ENCODE measurements at places on chromosomes 12 and 14.
A peak's percentile ranks its signal among the peaks of the same experiment; 100 is the strongest.

DNA sequence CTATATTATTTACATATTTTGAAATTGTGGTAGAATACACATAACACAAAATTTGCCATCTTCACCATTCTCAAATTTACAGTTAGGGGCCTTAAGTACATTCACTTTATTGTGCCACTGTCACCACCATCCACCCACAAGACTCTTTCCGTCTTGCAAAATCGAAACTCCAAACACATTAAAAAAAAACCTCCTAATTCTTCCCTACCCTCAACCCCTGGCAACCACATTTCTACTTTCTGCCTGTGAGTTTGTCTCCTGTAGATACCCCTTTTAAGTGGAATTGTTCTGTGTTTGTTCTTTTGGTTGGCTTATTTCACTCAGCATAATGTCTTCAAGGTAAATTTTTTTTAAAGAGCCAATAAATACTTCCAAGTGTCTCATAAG, 31.6 kb upstream of the AMIGO2 start:
- 0 out of 2 replicates have a peak, but pooled peaks cover 4% of the 10 kb centered on the region for H3K36me3 ChIP-seq
- no peak overlapping the region for H3K27ac ChIP-seq
- no peak for DNase-seq
- H3K4me1 ChIP-seq: no peaks in the 10 kb centered on the region
- no peak overlapping the region for H3K4me3 ChIP-seq

DNA sequence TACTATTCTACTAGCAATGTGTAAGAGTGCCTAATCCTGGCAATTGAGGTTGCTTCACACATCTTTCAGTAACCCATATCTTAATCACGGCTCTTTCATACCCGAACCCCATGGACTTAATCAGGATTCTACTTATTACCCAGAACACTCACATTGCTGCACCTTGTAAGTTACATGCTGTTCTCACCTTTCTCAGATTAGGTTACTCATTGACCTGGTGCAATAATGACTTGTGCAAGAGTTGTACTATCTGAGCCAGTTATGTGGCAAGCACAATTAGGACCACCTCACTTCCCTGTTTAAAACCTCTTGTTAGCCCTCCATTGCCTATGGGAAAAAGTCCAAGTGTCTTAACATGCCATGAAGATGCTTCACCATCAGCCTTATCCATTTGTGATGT, 306.7 kb upstream of the E2F7 start:
- H3K4me3 ChIP-seq: no peak overlapping the region
- H3K27ac ChIP-seq: no peak overlapping the region
- H3K36me3 ChIP-seq: no peaks in the 10 kb centered on the region
- H3K4me1 ChIP-seq: no peaks in the 10 kb centered on the region
- H3K27me3 ChIP-seq: no peaks in the 10 kb centered on the region

DNA sequence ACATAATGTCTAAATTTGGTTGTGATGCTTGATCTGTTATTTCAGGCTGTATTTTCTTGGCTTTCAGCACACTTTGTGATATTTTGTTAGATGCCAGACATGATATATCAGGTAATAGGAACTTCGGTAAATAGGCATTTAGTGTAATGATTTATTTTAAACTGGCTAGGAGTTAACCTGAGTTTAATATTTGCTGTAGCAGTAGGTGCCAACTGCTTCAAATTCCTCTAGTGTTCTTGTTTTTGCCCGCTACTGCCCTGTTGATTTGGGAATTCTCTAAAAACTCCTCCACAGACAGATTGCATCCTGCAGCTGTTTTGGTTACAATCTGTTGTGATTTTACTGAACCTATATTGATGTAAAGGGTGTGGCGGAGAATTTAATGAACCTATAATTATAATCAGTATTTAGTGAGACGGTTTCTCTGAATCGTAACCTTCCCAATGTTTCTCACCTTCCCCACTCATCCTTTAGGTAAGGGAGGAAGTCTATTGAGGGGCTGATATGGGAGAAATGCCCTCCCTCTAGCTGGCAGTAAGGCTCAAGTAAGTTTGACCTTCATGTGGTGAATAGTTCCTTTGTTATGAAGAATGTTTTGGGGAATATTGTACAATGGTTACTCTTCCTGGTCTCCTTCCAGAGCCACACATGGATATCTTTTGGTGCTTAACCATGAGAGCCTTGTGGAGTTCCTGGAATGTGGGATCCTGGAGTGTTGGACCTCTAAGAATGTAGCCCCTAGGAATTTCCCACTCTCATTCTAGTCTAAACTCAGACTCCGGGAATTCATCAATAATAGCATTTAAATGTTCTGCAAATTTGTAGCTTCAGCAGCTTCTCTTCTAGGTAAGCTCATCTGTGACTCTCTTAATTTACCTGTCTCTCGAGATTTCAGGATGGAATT, 634.1 kb downstream of the FSCB start:
- no peaks in the 10 kb centered on the region for H3K36me3 ChIP-seq
- DNase-seq: no peak
- H3K27ac ChIP-seq: no peak overlapping the region
- no peaks in the 10 kb centered on the region for H3K27me3 ChIP-seq

DNA sequence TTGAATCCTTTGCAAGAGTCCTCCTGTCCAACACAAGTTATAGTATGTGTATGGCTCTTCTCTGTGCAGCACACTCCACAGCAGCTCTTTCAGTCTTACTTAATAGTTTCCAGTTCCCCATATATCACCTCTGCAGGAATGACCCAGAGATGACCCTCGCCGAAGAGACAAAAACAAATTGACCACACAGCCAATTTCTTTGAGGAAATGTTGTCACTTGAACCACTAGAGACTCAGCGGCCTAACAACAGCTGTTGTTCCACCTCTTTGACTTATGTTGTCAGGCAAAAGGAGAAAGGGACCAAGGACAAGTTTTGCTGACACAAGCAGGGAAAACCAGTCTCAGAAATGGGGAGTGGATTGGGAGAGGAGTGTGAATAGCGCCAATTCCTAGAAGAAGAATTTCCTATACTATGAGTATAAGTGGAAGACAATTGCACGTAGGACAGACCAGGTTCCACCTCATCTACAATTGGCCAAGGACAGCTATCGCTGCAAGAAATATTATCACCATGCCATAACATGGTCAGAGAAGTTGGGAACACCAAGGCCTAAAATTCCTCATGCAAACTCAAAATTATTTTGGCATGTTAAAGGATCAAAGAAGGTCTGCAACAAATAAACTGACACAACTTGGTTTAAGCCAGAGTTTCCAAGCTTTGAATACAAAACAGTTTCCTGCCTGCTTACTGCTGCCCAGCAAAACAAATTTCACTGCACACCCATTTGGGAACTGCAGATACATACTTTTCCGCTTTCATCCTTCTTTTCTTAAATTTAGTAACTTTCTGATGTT, 41.7 kb upstream of the ITPR2 start:
- H3K36me3 ChIP-seq: no peaks in the 10 kb centered on the region
- no peaks in the 10 kb centered on the region for H3K27me3 ChIP-seq
- no peak for DNase-seq

GRCh38 chr14:51950007-51950406, 39.3 kb upstream of the RTRAF start:
- H3K27me3 ChIP-seq: no peaks in the 10 kb centered on the region
- H3K4me1 ChIP-seq: no peaks in the 10 kb centered on the region
- DNase-seq: no peak

GRCh38 chr12:114306646-114307045, 99.3 kb downstream of the TBX5 start:
- H3K4me3 ChIP-seq: no peak overlapping the region
- no peak for DNase-seq
- H3K36me3 ChIP-seq: no peaks in the 10 kb centered on the region
- no peaks in the 10 kb centered on the region for H3K27me3 ChIP-seq
- H3K4me1 ChIP-seq: peaks cover 13% of the 10 kb centered on the region

DNA sequence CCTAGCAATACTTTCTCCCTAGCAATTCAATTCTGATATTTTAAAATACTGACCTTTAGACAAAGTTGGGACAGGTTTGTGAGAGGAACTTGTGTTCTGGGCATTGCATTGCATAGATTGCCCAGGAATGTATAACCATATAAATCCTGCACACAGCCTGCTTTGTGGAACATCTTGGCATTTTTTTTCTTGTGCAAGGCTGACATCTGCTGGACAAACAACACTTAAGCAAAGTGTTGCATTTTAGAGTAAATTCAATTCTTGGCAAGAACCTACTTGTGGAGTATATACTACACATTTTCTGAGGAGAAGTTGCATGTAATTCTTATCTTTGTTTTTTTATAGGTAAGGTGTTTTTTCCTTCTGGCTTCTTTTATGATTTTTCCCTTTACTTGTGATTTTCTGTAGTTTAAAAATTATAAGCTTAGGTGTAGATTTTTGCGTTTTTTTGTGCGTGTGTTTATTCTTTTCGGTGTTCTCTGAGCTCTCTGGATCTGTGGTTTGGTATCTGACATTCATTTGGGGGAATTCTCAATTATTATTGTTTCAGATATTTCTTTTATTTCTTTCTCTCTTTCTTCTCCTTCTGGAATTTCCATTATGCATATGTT, 26.4 kb downstream of the TESPA1 start:
- H3K4me1 ChIP-seq: no peaks in the 10 kb centered on the region

DNA sequence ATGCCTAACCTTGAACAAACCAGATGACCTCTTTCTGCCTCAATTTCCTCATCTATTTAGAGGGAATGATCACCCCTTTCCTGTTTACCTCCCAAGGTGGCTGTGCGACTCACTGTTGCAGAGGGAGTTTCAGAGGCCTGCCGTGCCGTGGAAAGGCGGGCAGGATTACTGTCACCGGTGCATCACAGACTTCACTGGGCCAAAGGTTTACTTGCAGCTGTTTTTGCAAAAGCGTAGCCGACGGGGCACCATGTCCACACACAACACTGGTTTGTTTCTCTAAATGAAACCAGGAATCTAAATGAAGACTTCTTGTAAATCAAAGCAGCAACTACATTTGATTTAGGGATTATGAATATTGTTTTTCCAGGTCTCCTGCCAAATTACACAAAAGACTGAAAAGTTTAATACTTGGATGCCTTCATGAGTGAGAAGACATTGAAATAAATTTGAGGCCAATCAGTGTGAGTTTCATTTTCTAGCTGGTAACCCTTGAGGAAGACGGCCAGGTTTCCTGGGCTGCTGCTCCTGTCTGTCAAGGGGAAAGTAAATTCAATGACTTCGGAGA, 696.1 kb upstream of the TMEM132C start:
- H3K36me3 ChIP-seq: no peaks in the 10 kb centered on the region
- no peaks in the 10 kb centered on the region for H3K27me3 ChIP-seq
- DNase-seq: no peak
- H3K27ac ChIP-seq: no peak overlapping the region
- H3K4me3 ChIP-seq: no peak overlapping the region

DNA sequence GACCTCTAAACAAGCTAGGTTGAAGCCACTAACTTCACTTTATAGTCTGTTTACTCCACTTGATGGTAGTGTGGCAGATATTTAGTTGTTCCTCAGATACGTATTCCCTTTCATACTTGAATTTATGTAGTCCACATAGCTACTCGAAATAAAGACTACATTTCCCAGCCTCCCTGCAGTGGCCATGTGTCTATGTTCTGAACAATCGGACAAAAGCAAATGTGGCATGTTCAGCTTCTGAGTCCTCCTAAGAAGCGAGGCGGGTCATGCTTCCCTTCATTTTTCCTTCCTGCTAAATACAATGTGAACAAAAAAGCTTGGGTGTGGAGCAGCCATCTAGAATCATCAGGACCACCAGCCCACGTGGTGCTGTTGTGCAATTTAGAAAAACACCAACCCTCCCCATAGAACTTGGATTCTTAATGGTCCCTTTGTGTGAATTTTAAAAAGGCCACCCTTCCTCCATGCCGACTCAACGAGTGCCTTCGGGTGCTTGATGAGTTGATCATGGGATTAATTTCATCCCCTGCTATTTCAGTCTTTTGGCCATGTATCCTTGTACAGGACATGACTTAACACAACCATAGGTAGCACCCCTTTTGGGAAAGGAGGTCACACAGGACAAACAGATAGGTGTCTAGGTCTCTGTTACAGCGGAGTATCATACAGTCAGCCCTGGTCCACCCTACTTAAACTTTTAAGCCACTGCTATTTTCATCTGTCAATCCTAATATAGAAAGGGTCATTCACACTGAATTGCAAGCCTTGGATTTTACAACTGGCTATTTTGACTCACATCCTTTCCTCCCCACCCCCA, 60.7 kb downstream of the ZFC3H1 start:
- no peaks in the 10 kb centered on the region for H3K27me3 ChIP-seq
- no peak for DNase-seq
- H3K4me1 ChIP-seq: peaks cover 9% of the 10 kb centered on the region
- no peak overlapping the region for H3K4me3 ChIP-seq

DNA sequence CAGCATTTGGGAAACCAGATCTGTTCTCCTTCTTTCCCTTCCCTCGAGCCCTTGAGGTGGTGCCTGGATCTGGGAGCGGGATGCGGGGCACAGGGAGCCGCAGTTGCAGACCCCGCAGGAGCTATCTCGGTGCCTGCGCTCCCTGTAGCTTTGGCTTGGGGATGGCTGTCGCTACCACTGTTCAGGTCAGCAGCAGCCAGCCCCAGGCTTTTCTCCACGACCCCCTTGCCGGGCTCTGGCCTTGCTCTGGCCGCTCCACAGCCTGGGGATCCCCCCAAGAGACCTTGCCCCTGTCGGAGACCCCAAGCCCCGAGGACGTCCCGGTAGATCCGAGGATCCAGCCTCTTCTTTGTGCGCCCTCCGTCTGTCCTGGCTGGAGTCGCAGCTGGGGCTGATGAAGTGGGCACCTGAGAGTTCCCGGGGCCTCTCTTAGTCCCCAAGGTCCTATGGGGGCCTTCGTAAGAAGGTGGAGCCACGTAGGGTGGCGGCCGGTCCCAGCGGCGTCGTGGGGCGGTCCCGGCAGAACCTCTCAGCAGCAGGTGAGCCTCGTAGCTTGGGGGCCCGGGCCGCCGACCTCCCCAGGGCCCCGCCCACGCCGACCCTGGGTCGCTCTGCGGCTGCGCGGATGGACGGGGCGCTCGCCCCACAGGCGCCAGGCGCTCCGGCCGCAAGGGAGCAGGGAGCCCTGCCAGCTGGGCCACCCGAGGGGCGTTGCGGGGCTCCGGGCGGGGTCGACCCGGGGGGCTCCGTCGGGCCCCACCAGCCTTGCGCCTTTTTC, 1.3 kb downstream of the DDN start:
- peaks cover 1% of the 10 kb centered on the region for H3K27me3 ChIP-seq
- H3K4me3 ChIP-seq: peak overlapping the region; percentile 48
- H3K27ac ChIP-seq: no peak overlapping the region
- DNase-seq: no peak
- peaks cover 32% of the 10 kb centered on the region for H3K4me1 ChIP-seq

DNA sequence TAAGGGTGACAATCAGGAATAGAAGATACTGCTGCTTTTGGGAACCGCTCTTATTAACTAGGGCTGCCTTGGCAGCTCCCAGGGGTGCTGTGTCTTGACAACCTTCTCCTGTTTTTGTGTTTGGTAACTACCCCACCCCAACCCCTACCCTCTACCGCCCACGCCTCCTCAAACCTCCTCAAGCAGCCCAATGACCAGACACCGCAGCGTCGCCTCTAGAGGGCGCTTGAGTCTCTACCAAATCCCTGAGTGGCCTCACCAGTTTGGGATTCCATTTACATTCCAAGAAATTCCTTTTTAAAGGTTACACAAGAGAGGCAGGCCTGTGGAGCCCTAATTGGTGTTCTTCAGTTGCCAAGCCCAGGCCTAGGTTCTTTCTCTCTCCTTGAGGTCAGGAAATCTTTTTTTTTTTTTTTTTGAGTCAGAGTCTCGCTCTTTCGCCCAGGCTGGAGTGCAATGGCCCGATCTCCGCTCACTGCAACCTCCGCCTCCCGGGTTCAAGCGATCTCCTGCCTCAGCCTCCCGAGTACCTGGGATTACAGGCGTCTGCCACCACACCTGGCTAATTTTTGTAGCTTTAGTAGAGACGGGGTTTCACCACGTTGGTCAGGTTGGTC, 72.4 kb upstream of the USP44 start:
- H3K27me3 ChIP-seq: no peaks in the 10 kb centered on the region
- peaks cover 41% of the 10 kb centered on the region for H3K4me1 ChIP-seq
- H3K27ac ChIP-seq: peak overlapping the region; percentile 90
- DNase-seq: peak; percentile 76
- no peaks in the 10 kb centered on the region for H3K36me3 ChIP-seq
